ENCODE measurements at places on chromosomes 3 and 15. TPM values are rescaled to one million over a fixed set of nuclear protein-coding genes. Genes with fewer than 3 reads are reported as not detected.

The ITIH3 gene
- total RNA-seq = 0.17 TPM

The USP13 gene
- total RNA-seq = 8.7 TPM

The RAB11A gene
- total RNA-seq = 38.8 TPM

The TRPM7 gene
- total RNA-seq = 62.9 TPM

The KBTBD13 gene
- not detected for total RNA-seq

The CNTN6 gene
- total RNA-seq = not detected

The EPHB3 gene
- 3.9 TPM for total RNA-seq

The MUC20 gene
- total RNA-seq = under 0.01 TPM

The TERC gene
- 210 TPM for total RNA-seq

The OR5K1 gene
- not detected for total RNA-seq

The GOLGA6D gene
- total RNA-seq = not detected

The IQCF5 gene
- not detected for total RNA-seq

The CCR3 gene
- 0.26 TPM for total RNA-seq

The FLNB gene
- total RNA-seq = 81.7 TPM

The CADPS gene
- total RNA-seq = 33.1 TPM

The SPINT1 gene
- under 0.01 TPM for total RNA-seq

The ATP8B4 gene
- total RNA-seq = 19.5 TPM

The FMN1 gene
- total RNA-seq = 27.7 TPM

The ST8SIA2 gene
- total RNA-seq = not detected

The CCDC39 gene
- under 0.01 TPM for total RNA-seq

The ROPN1B gene
- not detected for total RNA-seq

The SCAMP5 gene
- total RNA-seq = 0.50 TPM

The RLBP1 gene
- not detected for total RNA-seq

The CHSY1 gene
- total RNA-seq = 26.7 TPM

The PCSK6 gene
- total RNA-seq = 1.0 TPM

The FOXB1 gene
- not detected for total RNA-seq

The DUOXA2 gene
- not detected for total RNA-seq

The MUC13 gene
- not detected for total RNA-seq

The ZNF35 gene
- 11.2 TPM for total RNA-seq

The SCAP gene
- total RNA-seq = 67.7 TPM

The PPCDC gene
- total RNA-seq = 6.4 TPM

The RTP3 gene
- total RNA-seq = not detected

The ICE2 gene
- 33.6 TPM for total RNA-seq

The SHC4 gene
- 1.5 TPM for total RNA-seq

The GCNT3 gene
- 0.26 TPM for total RNA-seq

The COL6A5 gene
- total RNA-seq = under 0.01 TPM
